ENCODE measurements at places on chromosomes 6 and 20. TPM values are rescaled to one million over a fixed set of nuclear protein-coding genes. Genes with fewer than 3 reads are reported as not detected.

The MYBL2 gene
- 0.81 TPM for total RNA-seq

The SLC12A5 gene
- total RNA-seq, result not detected

The ANKRD6 gene
- total RNA-seq, result 91.9 TPM

The DNMT3B gene
- 1.3 TPM for total RNA-seq

The HLA-DRB1 gene
- total RNA-seq, result 50.0 TPM

The PACRG gene
- not detected for total RNA-seq

The SRMS gene
- not detected for total RNA-seq

The KCNK16 gene
- total RNA-seq, result not detected

The BPIFB4 gene
- total RNA-seq, result not detected

The ZNF322 gene
- 18.6 TPM for total RNA-seq

The ME1 gene
- total RNA-seq, result 13.8 TPM

The RNF144B gene
- 24.3 TPM for total RNA-seq

The ENPP1 gene
- 40.5 TPM for total RNA-seq

The STX11 gene
- total RNA-seq, result 17.2 TPM

The TFAP2D gene
- not detected for total RNA-seq

The BRD2 gene
- 134 TPM for total RNA-seq

The XKR7 gene
- not detected for total RNA-seq

The PRL gene
- total RNA-seq, result not detected

The MAK gene
- total RNA-seq, result not detected

The ABHD16B gene
- total RNA-seq, result not detected

The NEURL2 gene
- 19.7 TPM for total RNA-seq

The LINC00237 gene
- total RNA-seq, result not detected

The VIP gene
- total RNA-seq, result not detected

The NT5E gene
- total RNA-seq, result 57.4 TPM

The CRIP3 gene
- total RNA-seq, result not detected

The FKBP1C gene
- total RNA-seq, result not detected

The SSTR4 gene
- not detected for total RNA-seq

The CAP2 gene
- 20.6 TPM for total RNA-seq

The OR2H1 gene
- not detected for total RNA-seq

The GATA5 gene
- total RNA-seq, result not detected

The FABP7 gene
- total RNA-seq, result not detected

Data from thoracic aorta (tissue), 2 donors.